CD4-positive, alpha-beta T cell treated with Interleukin-2 at 100 ng/mL for 4 hours (primary cell): ENCODE measurements at places on chromosomes 2 and 18.

GRCh38 chr2:21146638-21147037 lies 22.9 kb downstream of the TDRD15 start:
- no peak for DNase-seq

- no peak for DNase-seq
Observed at GRCh38 chr2:70613521-70613920, 59.9 kb upstream of the TGFA start.

GRCh38 chr2:185638771-185639170 lies 99.8 kb upstream of the FSIP2 start:
- no peak for DNase-seq

- no peak for DNase-seq
Observed at GRCh38 chr2:56476509-56477071, 292.8 kb downstream of the CCDC85A start.

DNA sequence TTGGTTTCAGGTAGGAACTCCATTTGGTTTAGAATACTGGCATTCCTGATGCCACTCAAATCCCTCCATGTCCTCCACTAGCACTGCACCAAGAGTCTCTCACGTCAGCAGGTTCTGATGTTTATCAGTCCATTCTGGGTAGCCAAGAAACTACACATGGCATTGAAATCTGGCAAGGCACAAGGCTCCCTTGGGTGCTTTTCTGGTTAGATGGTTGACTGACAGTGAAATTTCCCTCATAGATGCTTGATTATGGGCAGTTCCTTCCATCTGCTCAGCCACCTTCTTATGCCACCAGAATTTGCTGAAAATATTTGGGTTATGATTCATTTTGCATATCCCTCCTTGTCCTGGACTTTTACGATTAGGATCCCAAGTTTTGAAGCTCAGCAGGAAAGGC lies 32.6 kb downstream of the EDAR start:
- DNase-seq, result no peak

DNA sequence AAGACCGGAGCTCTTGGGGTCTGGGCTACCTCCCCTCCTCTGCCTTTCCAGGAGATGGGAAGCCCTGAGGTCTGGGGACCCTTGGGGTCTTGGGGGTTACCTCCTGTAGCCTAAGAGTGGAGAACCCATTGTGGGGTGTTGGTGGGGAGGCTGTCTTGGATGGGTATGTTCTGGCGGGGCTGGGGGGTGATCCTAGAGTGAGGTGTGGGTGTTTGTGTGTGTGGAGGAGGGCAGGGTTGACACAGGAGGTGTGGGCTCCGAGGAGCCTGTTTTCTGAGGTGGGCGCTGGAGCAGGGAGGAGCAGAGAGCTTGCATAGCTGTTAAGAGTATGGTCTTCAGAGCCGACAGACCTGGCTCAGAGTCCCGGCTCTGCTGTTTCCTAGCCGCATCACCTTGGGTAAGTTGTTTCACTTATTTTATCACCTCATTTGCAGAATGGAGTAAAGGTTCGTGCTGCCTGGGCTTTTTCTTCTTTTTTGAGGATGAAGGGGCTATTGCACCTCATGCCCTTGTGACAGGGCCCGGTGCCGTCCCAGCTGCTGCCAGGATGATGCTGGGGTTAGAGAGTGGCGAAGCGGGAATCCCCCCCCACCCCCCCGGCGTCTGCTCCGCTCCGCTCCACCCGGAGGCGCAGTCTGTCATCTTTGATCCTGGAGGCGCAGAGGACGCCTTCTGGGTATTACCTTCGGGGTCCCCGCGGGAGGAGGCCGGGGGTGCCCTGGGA lies 17.2 kb downstream of the TET3 start:
- no peak for DNase-seq

DNA sequence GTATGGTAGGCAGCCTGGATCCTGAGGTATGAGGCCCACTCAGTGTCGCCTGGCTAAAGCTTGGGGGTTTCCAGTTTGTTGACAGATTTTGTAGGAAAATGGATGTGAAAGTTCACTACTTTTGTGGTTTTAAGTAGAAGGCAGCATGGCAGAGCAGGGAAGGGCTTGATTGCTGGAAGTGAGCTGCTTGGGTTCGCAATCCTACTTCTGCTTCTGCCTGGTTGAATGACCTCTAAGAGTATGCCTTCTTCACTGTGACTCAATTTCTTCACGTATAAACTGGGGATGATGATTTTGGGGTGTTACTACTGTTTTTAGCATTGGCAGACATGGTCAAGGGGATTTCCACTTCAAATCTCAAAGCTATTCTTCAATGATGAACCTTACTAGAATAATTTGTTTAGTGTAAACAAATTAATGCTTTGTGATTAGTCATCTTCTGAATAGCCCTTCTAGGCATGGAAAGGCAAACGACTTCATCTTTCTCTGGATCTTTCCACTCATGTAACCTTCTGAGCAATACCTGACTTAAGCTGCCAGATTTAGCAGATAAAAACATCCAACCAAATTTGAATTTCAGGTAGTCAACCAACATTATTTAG lies 13.2 kb downstream of the BMP10 start:
- no peak for DNase-seq

- no peak for DNase-seq
Observed at GRCh38 chr2:28927878-28928277, 33.4 kb downstream of the WDR43 start.

DNA sequence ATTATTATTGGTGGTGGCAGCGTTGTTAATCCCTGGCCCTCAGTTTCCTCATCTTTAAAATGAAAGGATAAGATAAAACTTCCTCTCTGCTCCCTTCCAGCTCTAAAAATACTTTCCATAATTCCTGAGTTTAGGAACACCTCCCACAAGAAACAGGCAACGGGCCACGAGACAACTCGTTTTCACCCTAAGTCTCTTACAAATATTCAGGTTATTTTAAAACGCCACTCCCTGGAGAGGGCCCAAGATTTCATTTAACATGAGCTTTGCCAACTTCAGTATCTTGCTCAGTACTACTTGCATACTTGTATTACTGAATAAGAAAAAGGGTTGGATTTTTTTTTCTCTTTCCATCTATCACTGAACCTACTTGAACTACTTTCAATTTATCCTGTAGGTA lies 611.1 kb upstream of the FANCL start:
- DNase-seq, result no peak

GRCh38 chr18:44819944-44820510 lies 139.3 kb downstream of the SETBP1 start:
- no peak for DNase-seq

- DNase-seq, result no peak
Observed at GRCh38 chr2:42789751-42790150, 2.6 kb downstream of the HAAO start.

DNA sequence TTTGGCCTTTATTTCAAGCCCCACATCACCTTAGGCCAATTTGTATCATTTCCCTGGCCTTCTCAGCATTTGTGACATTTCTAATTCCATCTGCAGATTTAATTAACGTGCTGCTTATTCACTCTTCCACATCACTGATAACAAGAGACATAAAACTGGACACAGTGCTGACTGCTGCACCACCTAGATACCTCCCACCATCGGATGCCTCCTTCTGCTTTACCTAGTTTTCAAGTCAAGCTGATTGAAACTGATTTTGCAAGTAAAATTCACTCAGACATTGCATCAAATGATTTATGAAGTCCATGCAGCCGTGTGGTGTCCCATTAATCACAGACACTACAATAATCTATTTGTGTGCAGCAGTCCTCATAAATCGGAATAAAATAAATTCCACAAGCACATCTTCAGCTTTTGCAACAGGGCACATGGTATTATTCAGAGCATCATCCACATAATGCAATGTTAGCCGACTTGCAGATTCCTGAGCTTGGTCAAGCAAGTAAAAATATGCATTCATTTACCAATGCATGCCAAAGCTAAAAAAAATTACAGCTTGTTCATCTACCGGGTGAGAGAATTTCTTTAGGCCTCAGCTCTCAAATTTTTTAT lies 15.9 kb upstream of the CRIM1 start:
- no peak for DNase-seq

GRCh38 chr18:47036298-47036874 lies 965 bp upstream of the ELOA2 start:
- no peak for DNase-seq

GRCh38 chr2:201116959-201117734 lies 1.2 kb downstream of the CFLAR start:
- peak; percentile 82 for DNase-seq

DNA sequence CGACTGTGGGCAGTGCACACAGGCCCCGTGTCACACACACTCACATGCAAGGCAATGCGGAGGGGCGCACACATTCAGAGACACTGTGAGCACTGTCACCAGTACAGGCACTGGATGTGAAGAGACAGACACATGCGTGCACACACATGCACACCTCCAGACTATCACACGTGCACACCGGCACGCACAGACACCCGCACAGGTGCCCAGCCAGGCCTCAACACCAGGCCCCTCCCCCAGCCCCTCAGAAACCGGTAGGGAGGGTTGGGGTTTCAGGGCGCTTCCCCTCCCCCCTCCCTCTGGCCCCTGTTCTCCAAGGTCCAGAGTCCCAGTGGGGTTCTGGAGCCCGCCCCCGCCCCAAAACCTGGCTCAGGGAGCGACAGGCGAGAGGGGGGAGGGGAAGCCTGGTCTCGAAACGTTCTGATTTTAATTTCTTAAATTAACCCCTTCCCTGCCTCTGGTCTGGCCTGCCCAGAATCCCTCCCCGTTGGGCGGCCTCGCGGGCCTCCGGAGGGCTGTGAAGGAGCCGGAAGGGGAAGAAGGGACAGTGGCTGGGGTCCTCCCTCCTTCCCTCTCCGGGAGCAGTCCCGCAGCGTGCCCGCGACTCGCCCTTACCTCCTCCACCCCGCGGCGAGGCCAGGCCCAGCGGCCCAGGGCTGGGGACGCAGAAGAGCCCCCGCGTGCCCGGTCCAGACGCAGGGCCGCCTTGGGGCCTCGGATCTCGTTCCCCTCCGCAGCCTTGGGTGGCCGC lies 558 bp downstream of the FBXO41 start:
- no peak for DNase-seq

DNA sequence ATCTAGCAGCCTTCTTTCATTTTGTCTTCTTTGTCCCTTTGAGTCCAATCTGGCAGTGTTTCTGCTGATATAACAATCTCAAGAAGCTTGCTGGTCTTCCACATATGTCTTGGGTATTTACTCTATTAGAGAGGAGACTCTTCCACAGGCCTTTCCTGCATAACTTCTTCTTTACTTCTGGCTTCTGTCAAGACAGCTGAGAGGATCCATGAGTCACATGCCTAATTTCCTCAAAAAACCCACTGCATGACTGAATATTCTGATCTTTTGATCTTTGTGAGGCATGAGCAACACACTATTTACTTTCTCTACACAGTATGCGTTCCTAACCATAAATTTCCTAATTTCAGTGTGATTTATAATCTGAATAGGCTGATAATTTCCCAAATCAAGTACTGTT lies 5.1 kb upstream of the DCC start:
- no peak for DNase-seq

GRCh38 chr18:23721696-23722480 lies 32.6 kb downstream of the LAMA3 start:
- no peak for DNase-seq

DNA sequence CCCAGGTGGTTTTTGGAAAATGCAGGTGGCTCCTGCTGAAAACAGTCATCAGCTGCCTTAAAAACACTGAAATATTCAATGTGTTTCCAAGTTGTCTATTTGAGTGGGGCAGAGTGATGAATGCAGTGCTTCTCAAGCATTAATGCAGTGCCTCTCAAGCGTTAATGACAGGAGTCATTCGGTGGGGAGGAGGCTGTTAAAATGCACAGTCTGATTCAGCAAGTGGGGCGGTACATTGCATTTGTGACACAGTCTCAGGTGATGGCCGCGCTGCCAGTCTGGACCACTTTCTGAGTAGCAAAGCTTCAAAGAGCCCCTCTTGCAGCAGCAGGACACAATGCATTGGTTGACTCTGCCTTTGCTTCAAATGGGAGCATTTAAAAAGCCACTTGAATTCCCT lies 231.4 kb upstream of the RGPD4 start:
- no peak for DNase-seq

GRCh38 chr2:164960159-164960558 lies 4.8 kb upstream of the SLC38A11 start:
- no peak for DNase-seq

DNA sequence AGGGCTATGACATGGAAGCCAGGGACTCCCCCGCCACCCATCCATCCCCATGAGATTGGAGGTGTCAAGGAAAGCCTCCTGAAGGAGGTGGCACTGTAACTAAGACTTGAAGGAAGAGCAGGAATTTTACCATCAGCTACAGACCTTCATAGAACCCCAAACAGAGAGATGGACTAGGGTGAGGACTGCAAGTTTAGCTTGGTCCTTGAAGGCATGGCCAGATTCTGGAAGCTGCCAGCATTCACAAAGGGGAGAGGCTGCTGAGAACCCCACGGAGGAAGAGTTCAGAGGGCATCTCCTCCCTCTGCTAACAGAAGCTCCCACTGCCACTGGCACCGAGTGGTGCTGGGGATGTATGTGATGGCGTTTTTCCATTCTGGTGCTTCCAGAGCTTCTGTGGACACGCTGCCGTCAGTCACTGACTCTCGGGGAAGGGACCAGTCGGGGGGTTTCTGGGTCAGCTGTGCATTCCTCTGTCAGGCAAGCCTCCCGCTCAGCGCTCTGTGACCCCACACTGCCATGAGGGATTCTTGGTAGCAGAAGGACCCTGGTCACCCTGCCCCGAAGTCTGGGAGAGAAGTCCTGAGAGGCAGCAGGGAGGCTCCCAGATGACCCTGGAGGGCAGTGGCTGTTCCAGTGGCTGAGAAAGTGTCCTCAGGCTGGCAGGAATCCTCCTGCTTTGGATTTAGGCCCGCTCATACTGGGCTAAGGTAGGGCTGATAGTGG lies 18.1 kb downstream of the TMEM185B start:
- DNase-seq, result no peak

DNA sequence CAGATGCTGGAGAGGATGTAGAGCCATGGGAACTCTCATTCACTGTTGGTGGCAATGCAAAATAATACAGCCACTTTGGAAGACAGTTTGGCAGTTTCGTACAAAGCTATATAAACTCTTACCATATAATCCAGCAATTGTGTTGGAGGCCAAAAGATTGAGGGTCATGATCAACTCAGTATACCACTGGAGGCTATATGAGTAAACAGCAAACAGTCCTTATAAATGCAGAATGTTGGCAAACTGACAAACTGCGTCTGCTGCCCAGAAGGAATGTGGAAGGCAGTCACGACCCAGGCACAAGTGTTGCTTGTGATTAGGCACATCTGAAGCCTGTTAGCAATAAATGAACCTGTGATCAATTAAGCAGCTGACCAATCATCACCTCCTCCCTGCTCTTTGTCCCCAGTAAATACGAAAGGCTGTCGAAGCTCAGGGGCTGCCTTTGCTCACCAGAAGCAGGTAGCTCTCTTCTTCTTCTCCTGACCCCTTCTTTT lies 98.1 kb upstream of the SPOPL start:
- no peak for DNase-seq

GRCh38 chr2:33839791-33840190 lies 240.7 kb upstream of the FAM98A start:
- DNase-seq, result no peak

- no peak for DNase-seq
Observed at GRCh38 chr18:27005589-27005988, 140.1 kb upstream of the AQP4 start.

GRCh38 chr2:227720680-227721079 lies 2.9 kb upstream of the SLC19A3 start:
- DNase-seq, result no peak

DNA sequence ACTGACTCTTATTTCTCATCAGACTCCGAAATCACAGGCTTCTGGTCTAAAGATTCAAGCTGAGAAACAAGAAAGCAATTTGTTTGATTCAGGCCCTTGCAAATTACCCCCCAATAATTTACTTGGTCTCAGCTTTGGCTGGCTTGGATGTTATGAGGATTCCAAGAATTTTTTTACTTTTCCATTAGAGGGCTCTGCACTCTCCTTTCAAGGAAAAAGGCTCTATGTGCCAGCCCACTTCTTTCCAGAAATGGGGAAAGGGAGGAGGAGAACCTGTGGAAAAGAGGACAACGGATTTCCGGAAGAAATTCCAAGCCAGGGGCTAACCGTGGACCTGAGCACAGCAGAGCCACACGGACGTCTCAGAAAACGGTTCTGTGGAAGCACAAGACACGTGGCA lies 44.4 kb downstream of the BCL11A start:
- DNase-seq, result no peak
